ENCODE measurements at places on chromosomes 6 and 20. TPM values are rescaled to one million over a fixed set of nuclear protein-coding genes. Genes with fewer than 3 reads are reported as not detected.

GRCh38 chr6:109104512-109104911 lies 9.2 kb downstream of the CEP57L1 start:
- DNase-seq: no peak

GRCh38 chr6:163772701-163773100 lies 358.2 kb downstream of the QKI start:
- DNase-seq: no peak

- no peak for DNase-seq
Observed at GRCh38 chr6:14002176-14002947, 77.6 kb downstream of the RNF182 start.

The TMEM244 gene
- not detected for total RNA-seq

- no peak for DNase-seq
Observed at GRCh38 chr6:170447561-170447930, 105.6 kb downstream of the PSMB1 start.

GRCh38 chr6:31794866-31795615 lies 511 bp downstream of the VARS1 start:
- no peak for DNase-seq

The PACRG gene
- total RNA-seq: 3.7 TPM

GRCh38 chr6:111057074-111057752 lies 30.1 kb upstream of the SLC16A10 start:
- no peak for DNase-seq

The MAK gene
- 0.17 TPM for total RNA-seq

The SLC17A3 gene
- total RNA-seq: 1.6 TPM

The MED20 gene
- 10.5 TPM for total RNA-seq

The ZNF318 gene
- total RNA-seq: 4.4 TPM

DNA sequence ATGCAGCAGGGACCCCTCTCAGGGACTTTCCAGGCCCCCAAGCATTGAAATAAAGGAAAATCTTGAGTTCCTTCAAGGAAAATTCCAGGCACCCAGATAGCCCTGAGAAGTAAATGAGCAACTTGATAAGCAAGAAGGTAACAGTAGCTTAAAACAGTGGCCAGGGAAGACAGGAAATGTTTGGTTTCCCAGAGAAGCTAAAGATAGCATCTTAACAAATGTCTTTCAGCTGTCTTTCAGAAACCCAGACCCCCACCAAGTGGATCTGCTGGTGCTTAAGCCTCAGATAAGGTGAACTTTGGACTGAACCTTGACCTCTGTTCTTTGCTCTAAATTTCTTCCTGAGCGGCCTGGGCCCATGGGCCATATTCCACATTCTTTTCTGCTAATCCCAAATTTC lies 117.8 kb upstream of the CST7 start:
- no peak for DNase-seq

DNA sequence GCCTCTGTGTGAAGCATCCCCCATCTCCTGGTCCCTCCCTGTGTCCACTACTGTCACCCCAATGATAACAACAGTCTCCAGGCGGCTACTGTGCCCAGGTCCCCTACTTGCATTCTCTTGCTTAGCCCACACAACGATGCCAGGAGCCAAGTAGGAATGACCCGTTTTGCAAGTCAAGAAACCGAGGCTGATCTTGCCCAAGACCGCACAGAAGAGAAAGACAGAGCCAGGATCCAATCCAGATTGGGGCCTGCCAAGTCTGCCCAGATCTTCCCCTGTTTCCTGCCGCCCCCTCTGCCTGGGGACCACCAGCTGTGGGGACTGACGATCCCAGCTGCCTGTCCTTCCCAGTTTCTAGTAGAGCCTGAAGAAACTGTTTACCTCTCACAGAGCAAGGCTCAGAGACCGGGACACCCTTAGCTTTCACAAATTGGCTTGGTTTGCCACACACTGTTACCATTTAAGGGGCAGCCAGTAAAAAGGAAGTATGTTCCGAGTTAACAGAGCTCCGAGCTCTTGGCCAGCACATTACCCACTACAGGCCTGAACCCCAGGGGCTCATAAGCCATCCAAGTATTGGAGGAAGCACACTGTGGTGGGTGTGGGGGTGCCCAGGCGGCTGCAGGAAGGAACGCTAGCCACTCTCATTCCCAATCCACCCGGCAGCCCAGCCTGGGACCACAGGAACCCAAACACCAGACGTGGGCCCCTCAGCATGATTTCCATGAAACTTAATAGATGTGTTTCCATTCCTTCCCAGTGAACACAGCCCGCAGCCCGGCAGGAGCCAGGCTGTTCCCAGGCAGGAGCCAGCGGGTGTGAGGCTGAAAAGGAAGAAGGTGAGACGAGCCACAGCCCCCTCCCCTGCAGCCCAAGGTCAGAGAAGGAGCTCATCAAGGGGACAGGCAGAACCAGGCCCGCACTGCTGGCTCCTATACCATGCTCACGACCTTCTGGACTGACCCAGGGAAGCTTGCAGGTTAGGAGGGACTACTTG lies 7.9 kb downstream of the KIAA1755 start:
- no peak for DNase-seq

GRCh38 chr6:161152907-161153662 lies 120.8 kb downstream of the AGPAT4 start:
- no peak for DNase-seq

The VSTM2L gene
- total RNA-seq: 0.50 TPM

DNA sequence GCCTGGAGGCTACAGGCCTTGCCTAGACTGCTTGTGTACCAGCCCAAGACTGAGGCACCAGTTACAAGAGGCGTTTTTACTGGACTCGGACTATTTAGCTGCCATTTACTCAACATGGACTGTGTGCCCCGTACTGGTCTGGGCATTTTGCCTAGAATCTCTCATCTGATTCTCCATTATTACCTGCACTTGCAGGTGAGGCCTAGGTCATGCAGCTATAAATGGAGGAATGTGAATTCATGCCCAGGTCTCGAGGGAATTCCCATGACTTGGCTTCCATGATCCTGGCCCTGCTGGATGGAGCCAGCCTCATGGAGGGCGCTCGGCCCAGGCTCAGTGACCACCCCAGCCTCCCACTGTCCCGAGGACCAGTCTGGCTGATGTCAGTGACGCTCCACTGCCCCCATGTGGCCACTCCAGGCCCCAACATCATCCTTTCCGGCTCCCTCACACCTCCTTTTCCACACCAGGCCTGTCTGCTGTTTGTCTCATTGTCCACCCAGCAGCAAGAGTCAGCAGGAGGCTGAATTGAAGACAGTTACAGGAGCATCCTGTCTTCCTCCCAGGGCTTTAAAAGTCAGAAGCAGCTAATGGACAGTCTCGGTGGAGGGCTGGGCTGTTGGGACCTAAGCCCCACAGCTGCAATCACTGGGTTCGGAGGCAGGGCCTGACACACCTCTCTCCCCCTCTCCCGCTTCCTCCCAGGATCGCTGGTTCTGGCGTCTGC lies 8.7 kb downstream of the MMP24OS start:
- peak; percentile 70 for DNase-seq

- DNase-seq: no peak
Observed at GRCh38 chr6:167005350-167006159, 6.4 kb downstream of the CEP43 start.

GRCh38 chr6:170162011-170162774 lies 128.7 kb downstream of the DLL1 start:
- DNase-seq: no peak

GRCh38 chr6:42744351-42744893 lies 1.5 kb downstream of the TBCC start:
- DNase-seq: no peak

- no peak for DNase-seq
Observed at GRCh38 chr6:70811788-70812187, 144.1 kb downstream of the SMAP1 start.

- DNase-seq: no peak
Observed at GRCh38 chr20:50426866-50427718, 83.1 kb upstream of the PTPN1 start.

DNA sequence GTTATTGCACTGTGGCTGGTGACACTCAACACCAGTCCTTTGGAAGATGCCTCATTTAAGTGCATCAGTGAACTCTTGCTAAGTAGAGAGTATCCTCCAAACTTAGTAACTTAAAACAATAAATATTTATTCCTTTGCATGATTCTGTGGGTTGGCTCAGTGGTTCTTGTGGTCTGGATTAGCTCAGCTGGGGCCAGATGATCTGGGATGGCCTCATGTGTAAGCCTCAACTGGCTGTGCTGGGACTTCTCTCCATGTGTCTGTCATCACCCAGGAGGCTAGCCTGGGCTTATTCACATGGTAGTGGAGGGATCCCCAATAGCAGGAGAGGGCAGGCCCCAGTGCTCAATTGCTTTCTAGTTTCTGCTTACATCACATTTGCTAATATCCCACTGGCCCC lies 8.3 kb downstream of the LRRN4 start:
- no peak for DNase-seq

The TRMT11 gene
- 9.9 TPM for total RNA-seq

GRCh38 chr6:109821428-109821827 lies 130.3 kb downstream of the FIG4 start:
- DNase-seq: no peak

GRCh38 chr20:16158090-16158975 lies 414.9 kb downstream of the KIF16B start:
- no peak for DNase-seq

DNA sequence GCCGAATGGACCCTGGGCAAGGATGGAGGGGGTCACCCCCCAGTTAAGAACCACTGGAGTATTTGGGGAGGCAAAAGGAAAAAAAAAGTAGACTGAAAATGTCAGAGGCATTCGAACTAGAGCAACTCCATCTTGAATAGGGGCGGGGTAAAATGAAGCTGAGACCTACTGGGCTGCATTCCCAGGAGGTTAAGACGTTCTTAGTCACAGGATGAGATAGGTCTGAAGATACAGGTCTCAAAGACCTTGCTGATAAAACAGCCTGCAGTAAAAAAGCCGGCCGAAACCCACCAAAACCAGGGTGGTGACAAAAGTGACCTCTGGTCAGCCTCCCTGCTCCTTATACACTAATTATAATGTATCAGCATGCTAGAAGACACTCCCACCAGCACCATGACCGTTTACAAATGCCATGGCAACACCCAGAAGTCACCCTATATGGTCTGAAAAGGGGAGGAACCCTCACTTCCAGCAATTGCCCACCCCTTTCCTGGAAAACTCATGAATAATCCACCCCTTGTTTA lies 70.4 kb upstream of the KCNG1 start:
- no peak for DNase-seq

- no peak for DNase-seq
Observed at GRCh38 chr20:57262301-57262700, 4.1 kb downstream of the BMP7 start.

- no peak for DNase-seq
Observed at GRCh38 chr6:129901910-129902309, 40.8 kb upstream of the TMEM244 start.

DNA sequence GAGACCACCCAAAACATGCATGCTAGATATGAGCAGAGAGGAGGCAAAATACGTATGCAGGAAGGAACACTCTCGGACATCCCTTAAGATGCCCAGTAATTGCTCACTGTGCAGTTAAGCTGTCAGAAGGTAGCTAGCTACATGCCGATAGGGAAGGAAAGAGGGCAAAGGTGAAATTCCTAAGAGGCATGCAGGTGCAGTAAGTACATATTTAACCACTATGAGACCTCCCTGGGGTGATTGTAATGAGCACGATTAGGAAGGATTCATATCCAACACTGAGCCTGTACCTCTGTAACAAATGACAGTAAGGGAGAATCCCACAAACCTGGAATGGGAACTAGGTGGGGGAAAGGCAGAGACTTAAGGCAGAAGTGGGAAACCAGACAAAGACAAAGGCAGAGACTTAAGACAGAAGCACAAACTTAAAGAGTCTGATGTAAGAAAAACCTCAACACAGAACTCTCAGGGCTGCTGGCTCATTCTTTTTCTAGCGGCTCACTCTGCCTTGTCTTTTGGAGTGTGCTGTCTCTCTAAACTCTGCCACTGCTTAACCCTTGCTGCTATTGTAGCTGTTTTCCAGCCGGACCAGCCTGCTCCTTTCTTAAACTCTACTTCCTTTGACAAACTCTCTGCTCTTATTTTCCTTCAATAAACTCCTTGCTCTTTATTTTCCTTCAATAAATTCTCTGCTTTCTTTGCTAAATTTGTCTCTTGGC lies 148.1 kb downstream of the UBE3D start:
- no peak for DNase-seq
